ENCODE measurements at places on chromosomes 7 and 10.

- DNase-seq = no peak
Observed at GRCh38 chr7:18590241-18590640, 94.7 kb downstream of the HDAC9 start.

GRCh38 chr7:149153346-149153745 lies 6.1 kb downstream of the ZNF398 start:
- no peak for DNase-seq

DNA sequence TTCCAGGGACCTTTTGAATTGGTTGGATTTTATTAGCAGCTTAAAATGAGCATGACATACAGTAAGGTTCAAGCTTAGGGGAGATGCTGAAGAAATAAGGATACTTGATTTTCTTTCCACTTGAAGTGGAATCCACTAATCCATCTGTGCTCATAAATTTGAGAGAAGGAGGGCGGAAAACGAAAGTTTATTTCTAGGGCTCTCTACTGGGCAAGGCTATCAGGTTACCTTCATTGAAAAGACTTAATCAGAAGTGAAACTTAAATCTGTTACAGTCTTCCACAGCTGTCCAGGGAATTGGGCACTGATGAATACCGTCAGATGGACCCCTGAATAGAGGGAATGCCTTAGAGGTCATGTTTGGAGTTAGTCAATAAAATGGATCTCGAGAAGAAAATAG lies 21.8 kb downstream of the AUTS2 start:
- DNase-seq = no peak

DNA sequence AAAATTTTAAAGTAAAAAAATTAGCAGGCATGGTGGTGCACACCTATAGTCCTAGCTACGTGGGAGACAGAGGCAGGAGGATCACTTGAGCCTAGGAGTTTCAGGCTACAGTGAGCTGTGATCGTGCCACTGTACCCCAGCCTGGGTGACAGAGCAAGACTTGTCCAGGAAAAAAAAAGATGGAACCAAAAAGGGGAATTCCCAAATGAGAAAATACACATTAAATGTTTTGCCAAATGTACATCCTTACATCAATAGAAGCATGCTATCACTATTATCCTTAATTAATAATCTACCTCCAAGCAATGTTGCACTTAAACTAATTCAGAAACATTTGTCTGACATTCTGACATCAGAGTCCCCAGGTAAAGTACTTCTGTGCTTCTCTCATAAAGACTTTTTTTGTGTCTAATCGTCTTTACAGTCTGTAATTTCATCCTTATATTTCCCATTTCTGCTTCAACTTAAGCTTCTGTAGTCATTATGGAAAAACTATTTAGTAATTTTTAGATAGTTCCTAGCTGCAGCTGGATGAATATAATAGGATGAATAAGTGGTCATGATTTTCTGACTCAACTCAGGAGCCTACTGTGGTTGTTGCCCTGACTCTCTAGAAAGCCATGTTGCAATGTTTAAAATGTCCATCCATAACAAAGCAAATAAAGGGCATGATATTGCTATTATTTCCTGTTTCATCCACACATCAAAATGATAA lies 57.7 kb downstream of the MYPN start:
- no peak for DNase-seq

DNA sequence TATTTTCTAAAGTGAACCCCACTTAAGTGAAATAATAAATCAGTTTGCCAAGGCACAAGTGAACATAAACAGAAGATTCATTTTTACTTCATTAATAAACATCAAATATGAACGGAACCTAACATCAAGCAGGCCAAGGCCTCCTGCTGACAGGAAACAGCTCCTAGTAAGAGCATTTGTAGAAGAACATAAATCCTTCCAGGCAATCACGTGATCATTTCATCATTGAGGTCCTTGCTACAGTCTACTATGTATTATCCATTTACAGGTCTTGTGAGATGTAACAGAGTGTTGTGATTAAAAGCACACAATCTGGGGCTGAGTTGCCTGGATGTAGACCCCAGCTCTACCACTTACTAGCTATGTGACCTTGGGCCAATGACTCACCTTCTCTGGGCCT lies 70.6 kb downstream of the CALD1 start:
- DNase-seq = no peak

GRCh38 chr7:159195946-159196345 lies 51.3 kb upstream of the VIPR2 start:
- DNase-seq = no peak

GRCh38 chr7:1748839-1749173 lies 78.7 kb downstream of the ELFN1 start:
- DNase-seq = no peak

DNA sequence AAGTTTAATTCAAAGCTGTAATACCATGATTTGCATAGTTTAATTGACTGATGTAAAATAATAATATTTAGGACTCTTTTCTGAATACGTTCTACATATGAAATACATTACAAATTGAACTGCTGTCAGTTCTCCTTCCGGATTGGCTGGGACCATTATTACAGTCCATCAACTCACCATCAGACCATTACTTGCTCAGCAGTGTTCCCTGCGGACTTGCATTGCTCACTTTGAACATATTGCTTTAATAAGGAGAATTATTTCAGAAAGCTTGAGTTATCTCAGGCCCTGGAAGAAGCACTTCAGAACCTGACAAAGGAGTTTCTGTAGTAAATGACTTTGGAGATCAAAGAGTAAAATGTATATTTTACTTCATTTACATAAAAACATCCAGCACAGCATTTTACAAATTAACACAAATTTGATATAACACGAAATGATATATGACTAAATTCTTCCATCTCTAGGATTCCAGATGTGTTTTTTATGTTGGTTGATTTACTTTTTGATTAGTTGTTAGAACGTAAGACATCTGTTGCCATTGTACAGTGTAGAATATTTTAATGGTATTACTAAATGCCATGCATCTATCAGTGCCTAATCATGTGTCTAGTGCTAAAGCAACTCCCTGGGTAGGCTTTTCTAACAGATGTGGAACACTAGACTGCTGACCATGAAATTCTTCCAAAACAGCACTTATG lies 418.5 kb upstream of the SEMA3A start:
- no peak for DNase-seq

DNA sequence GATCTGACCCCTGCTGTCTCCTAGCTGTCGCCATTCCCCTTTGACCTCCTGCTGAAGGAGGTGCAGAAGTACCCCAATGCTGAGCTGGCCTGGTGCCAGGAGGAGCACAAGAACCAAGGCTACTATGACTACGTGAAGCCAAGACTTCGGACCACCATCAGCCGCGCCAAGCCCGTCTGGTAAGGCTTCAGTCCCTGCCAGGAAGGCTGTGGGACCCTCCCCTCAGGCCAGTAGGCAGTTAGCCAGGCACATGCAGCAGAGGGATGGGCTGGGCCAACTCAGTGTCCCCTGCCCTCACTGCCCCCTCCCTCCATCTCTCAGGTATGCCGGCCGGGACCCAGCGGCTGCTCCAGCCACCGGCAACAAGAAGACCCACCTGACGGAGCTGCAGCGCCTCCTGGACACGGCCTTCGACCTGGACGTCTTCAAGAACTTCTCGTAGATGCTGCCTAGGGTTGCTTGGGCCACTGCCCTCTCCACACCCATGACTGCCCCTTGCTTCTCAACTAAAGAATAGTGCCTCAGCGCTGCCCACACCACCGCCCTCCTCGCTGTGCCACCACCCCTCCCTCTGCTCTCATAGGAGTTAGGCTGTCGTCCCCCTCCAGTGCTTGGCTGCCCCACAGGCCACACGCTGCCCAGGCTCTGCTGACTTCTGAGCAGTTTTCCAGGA lies 41.0 kb upstream of the ZMIZ2 start:
- no peak for DNase-seq

- DNase-seq = no peak
Observed at GRCh38 chr10:8325024-8325980, 270.8 kb downstream of the GATA3 start.

DNA sequence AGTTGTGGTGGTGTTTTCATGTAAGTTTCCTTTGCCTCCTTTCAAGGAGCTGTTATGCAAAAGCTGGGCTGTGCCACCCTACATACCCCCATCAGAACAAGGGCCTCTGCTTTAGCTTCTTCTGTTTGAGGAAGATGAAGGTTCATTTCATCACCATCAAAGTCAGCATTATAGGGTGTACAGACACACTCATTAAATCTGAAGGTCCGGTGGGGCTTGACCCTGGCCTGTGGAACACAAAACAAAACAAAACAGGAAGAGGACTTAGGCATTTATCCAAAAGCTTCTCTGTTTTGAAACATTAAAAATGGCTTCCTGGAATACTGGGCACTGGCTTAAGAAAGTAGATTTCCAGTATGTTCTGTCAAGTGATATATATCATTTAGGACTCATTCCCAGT lies 15.8 kb downstream of the POLR3A start:
- DNase-seq = no peak

GRCh38 chr10:77241350-77241725 lies 396.3 kb downstream of the KCNMA1 start:
- no peak for DNase-seq

- DNase-seq = no peak
Observed at GRCh38 chr7:151777908-151778670, 98.8 kb downstream of the PRKAG2 start.

- DNase-seq = no peak
Observed at GRCh38 chr7:132544999-132545398, 31.3 kb downstream of the PLXNA4 start.

DNA sequence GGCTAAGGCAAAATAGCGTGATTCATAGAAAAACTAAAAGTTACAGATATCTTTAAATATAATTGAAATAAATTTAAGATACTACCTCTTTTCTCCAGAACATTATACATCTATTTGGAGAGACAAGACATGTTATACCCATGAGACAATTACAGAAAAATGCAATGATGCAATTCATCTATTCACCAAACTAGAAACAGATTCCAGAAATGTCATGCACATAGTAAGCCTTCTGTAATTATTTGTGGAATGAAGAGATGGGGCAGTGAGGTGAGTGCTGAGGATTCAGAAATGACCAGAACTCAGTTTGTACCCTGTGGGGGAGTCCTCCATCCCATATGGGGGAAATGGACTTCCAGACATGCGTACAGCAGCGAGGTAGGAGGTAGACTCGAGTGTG lies 99.4 kb downstream of the MKX start:
- no peak for DNase-seq

DNA sequence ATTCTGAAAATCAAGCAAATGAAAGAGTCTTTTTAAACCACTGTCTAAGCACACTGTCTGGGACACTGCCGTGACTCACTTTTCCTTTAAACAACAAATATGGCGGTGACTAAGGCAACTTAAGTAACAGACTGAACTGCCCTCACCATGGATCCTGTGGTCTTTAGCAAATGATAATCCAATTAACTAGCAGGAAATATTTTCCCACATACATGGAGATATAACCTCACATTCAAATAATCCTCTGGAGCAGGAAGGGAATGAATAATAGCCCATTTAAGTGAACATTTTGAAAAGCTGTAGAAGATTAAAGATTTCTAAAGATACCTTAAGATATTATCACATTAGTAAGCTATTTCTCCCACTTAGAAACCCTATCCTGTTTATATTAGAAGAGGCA lies 40.3 kb upstream of the LRRC17 start:
- DNase-seq = no peak

DNA sequence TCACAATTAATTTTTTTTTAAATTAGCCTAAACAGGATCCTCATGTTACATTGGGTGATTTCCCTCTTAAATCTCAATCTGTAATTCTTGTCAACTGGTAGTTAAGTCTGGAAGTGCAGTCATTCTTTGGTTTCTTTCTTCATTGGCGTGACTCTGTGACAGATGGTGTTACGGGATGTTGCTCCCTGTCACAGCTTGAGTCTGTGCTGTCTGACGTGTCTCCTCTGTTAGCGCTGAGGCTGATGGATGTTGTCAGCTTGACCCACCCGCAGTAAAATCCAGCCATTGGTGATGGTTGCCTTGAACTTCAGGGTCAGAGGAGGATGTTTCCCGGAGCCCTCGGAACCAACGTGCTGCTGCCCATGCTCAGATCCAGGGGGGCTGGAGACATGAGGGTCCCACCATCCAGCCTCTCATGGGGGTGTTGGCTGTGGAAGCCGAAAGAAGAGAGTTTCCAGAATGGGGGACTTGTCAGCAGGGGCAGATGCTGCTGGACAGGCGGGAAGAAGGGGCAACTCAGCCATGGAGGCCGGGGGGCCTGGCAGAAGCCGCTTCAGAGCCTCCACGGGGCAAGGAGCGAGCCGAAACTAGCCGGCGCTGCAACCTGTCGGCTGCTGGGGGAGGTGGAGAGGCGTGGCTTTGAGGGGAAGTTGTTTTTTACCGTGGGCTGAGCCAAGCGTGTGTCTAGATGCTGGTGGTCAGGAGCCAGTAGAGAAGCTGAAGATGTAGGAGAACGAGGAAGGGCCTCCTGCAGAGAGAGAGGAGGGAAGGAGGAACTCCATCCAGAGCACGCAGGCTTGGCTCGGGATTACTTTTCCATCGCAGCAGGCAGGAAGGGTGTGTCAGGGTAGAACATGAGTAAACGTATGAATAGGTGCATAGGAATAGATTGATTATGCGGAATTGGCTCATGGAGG lies 3.5 kb downstream of the SUN1 start:
- DNase-seq = no peak

GRCh38 chr7:138431517-138431916 lies 28.5 kb upstream of the TRIM24 start:
- DNase-seq = no peak

GRCh38 chr10:133618851-133619250 lies 7.7 kb downstream of the FRG2B start:
- no peak for DNase-seq

DNA sequence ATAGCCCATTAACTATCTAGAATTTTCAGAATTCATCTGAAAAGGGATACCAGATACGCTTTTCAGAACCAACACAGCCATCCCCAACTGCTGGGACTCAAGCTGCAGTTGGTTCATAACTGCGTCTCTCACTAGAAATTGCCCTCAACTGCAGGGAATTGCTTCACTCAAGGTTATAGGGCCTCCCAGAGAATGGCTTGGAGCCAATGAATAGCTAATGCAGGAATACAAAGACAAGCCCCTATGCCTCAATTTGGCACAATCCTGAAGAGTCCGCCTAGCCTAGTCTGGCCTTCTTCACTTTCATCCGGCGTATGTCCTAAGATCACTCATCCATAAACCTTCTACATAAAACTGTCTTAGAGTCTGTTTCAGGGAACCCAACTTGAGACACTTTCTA lies 164.0 kb downstream of the SKAP2 start:
- DNase-seq = no peak

- no peak for DNase-seq
Observed at GRCh38 chr7:47314728-47315607, 266.9 kb downstream of the TNS3 start.

DNA sequence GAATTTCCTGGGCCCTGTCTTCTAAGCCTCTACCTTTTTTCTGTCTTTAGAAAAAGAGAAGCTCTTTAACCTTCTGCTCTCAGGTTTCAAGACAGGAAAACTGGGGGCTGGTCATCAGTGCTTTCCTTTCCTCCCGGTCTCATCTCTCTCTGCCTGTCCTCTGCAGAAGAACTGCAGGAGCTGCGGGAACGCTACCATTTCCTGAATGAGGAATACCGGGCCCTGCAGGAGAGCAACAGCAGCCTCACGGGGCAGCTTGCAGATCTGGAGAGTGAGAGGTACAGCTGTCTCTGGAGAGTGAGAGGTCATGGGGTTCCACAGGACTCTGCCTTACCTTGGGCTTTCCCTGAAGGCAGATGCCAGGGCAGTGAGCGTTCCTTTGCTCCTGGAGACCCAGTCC lies 12.7 kb downstream of the CCDC136 start:
- no peak for DNase-seq

- peak; percentile 28 for DNase-seq
Observed at GRCh38 chr10:63699785-63700613, 178.8 kb downstream of the REEP3 start.

All from SHP77 (cell line).